ENCODE measurements at places on chromosomes 1 and 21.

GRCh38 chr1:116415699-116416533 is 42.9 kb downstream of the ATP1A1 start:
- DNase-seq: no peak

DNA sequence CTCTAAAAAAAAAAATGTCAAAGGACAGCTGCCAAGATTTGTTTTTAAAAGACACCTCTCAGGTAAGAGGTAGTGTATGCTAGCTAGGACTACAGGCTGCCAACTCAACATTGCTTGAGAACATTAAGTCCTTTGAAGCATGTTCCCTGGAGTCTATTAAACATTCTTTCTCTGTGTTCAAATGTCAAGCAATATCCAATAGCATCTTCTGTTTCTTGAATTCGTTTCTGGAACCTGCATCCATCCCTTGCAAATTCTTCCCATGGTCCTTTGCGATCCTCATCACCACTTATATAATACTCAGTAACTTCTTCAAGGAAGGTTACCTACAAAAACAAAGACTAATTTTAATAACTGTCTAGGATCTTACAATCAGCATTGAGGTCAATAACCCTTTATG is 5.6 kb downstream of the PPP1R15B start:
- DNase-seq: no peak

DNA sequence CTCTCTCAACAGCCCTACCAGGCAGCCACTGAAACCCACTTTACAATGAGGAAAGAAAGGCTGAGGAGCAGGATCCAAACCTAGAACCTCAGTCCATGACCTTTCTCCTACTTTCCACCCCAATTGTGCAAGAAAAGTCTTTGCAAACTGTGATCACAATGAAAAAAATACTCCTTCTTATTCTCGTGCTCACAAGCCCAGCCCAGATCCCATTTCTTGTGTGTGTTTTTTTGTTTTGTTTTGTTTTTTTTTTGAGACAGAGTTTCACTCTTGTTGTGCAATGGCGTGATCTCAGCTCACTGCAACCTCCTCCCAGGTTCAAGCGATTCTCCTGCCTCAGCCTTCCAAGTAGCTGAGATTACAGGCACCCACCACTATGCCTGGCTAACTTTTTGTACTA is 97.7 kb downstream of the CRYAA start:
- DNase-seq: no peak

DNA sequence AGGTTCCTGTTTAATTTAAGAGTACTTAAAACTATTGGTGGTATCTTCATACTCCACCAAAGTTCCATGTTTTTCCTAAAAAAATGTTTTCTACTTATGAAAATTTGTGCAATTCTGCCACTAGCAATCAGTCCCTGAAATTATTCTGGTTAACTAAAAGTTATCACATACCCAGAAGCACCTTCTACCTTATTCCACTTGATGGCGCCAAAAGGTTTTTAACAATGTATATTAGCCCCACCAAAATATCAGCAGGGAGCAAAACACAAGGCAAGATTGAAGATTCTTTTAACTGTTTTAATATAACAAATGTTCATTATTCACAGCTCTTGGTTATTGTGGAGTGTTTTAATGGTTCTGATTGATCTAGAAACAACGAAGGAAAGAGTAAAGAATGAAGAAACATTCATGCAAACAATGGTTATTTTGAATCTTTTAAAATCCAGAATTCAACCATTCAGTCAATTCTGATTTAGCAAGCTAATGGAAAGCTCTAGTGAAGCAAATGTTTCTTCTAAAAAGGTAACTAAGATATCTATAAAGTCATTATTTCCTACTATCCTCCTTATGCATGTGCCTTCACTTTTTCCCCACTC is 67.2 kb downstream of the TTLL7 start:
- DNase-seq: no peak

DNA sequence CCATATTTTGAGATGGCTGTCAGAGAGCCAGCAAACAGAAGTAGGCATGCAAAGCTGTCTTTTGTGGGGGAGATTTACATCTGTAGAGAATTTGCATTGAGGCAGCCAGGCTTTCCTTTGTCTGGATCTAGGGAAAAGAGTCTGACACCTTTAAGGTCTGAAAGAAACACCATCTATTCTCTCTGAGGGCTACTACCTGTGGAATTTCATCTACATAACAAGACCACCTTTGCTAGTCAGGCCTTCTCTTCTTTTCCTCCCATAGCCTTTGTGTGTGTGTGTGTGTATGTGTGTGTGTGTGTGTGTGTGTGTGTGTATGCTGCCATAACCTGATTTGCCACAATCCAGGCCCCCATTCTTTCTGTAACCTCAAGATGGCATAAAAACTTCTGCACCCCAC is 28.4 kb upstream of the DMRTB1 start:
- DNase-seq: no peak

DNA sequence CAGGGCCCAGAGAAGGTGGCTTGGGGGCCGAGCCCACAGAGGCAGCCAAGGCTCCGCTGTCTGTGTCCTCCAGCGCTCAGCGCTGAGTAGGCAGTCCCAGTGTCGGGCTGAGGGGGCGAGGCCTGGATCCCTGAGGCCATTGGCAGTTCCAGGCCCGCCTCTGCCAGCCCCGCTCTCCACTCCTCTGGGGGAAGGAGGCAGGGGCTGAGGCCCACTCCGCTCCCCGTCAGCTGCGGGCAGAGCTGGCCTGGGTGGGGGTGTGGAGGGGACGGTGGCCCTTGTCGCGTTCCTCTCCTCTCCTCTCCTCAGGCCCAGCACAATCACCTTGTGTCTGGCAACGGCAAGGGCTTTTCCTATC is 132.8 kb downstream of the CASZ1 start:
- DNase-seq: no peak

DNA sequence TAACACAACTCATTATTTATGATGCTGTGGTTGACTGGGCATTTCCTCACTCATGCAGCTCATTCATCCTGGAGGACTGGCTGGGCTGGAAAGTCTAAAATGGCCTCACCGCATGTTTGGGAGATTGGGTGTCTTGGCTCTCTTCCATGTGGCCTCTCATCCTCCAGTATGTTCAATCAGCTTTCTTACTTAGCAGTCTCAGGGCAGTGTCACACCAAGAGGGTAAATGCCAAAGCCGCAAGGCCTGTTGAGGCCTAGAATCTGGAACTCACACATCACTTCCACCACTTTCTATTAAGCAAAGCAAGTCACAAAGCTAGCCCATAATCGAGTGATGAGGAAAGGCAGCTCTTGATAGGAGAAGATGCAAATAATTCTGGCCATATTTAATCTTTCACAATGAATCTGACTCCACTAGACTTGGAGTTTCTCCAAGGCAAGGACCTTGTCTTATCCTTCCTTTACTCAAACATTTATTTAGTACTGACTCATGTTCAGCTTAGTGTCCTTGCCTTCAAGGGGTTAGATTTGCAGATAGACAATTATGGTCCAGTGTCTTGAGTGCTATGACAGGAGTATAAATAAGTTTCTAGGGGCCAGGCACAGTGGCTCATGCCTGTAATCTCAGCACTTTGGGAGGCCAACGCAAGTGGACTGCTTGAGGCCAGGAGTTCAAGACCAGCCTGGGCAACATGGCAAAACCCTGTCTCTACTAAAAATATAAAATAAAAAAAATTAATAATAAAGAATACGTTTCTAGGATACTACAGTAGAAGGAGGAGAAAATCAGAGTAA is 45.1 kb downstream of the TMEM53 start:
- DNase-seq: no peak

DNA sequence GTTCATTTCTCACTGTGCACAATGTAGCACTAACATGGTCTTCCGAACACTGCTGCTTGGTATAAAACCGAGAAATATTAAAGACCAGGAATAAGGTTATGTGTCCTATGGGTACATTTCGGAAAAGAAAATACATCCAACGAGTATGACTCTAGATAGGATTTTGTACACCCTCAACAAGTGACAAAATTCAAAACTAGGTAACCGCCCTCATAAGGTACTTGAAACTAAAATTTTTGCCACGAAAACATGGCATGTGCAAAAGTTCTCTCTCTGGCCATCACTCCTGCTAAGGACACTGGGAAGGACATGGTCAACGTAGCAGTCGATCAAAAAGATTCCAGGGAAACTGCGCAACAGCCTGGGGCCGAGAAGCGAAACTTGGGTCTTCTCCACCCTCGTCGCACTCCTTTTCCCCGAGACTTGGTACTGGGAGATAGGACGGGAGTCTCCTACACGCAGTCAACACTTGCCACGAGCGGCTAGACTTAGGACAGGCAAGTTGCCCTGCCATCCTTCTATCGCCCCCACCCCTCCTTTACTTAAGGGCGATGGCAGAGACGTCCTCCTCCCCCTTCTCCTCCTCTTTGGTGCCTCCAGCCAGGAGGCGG is 338 bp upstream of the TOR1AIP1 start:
- peak; percentile 87 for DNase-seq

DNA sequence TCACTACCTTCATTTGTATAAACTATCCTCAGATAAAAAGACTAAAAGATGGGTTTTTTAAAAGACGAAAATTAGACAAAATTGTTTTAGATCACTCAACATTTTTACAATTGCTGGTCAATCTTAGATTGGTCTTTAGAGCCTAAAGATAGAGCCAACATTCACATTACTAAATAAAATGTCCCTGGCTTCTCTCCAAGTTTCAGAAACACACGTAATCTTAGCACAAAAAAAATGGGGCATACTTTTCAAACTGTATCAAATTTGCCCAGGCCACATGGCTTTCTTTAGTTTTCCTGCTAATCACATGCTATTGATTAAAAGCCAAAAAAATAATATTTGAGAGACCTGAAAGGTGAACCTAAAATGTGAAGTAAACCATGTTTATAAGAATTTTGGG is 288.1 kb downstream of the DPYD start:
- DNase-seq: no peak

- no peak for DNase-seq
Measured at GRCh38 chr1:207745285-207745684, 6.6 kb upstream of the CD46 start.

- no peak for DNase-seq
Measured at GRCh38 chr21:43829161-43829560, 35.9 kb upstream of the AGPAT3 start.

DNA sequence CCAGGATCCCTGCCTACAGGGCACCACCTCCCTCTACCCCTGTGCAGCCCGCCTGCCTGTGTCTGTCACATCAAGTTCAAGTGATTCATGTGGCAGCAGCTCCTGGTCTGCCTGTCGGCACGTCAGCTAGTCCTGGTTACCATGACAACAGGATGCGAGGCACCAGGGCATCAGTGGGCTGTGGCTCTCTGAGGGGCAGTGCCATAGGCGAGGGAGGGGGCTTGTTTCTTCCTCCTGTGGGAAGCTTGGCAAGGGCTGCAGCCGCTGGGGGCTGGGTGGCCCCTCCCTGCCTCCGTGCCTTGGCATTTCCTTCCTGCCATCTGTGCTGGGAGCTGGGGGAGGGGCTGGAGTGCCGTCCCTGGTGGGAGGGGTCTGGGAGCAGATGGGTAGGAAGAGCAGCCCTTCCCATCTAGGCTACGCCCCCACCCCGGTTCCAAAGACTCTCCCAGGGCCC is 43.1 kb downstream of the FOXO6 start:
- peak; percentile 54 for DNase-seq

GRCh38 chr1:179177182-179177581 is 52.3 kb downstream of the ABL2 start:
- no peak for DNase-seq

DNA sequence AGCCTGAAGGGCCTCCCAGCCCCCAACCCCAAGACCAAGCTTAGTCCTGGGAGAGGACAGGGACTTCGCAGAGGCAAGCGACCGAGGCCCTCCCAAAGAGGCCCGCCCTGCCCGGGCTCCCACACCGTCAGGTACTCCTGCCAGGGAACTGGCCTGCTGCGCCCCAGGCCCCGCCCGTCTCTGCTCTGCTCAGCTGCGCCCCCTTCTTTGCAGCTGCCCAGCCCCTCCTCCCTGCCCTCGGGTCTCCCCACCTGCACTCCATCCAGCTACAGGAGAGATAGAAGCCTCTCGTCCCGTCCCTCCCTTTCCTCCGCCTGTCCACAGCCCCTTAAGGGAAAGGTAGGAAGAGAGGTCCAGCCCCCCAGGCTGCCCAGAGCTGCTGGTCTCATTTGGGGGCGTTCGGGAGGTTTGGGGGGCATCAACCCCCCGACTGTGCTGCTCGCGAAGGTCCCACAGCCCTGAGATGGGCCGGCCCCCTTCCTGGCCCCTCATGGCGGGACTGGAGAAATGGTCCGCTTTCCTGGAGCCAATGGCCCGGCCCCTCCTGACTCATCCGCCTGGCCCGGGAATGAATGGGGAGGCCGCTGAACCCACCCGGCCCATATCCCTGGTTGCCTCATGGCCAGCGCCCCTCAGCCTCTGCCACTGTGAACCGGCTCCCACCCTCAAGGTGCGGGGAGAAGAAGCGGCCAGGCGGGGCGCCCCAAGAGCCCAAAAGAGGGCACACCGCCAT is 21.9 kb upstream of the ARF1 start:
- no peak for DNase-seq

- no peak for DNase-seq
Measured at GRCh38 chr1:117235863-117236465, 25.2 kb upstream of the VTCN1 start.

GRCh38 chr1:63320022-63320721 is 2.2 kb upstream of the FOXD3 start:
- DNase-seq: no peak

- no peak for DNase-seq
Measured at GRCh38 chr21:32184485-32184884, 94.4 kb downstream of the MIS18A start.

- no peak for DNase-seq
Measured at GRCh38 chr1:188642704-188643103, 1814.0 kb downstream of the PLA2G4A start.

DNA sequence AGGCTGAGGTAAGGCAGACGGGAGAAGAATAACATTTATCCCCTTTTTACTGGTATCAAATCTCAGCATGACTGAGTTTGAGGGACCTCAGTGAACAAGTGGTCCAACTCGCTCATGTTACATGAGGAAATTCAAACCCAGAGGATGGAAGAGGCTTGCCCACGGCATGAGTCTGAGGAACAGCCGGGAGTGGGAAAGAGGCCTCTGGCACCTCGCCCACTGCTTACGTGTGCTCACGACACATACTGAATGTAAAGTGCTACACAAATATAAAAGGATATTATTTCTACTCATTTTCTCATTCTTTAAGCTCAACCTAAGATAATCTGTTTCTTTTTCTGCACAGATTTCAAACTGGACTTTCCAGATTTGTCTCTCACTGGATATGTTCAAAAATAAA is 14.7 kb downstream of the BEND5 start:
- DNase-seq: no peak

DNA sequence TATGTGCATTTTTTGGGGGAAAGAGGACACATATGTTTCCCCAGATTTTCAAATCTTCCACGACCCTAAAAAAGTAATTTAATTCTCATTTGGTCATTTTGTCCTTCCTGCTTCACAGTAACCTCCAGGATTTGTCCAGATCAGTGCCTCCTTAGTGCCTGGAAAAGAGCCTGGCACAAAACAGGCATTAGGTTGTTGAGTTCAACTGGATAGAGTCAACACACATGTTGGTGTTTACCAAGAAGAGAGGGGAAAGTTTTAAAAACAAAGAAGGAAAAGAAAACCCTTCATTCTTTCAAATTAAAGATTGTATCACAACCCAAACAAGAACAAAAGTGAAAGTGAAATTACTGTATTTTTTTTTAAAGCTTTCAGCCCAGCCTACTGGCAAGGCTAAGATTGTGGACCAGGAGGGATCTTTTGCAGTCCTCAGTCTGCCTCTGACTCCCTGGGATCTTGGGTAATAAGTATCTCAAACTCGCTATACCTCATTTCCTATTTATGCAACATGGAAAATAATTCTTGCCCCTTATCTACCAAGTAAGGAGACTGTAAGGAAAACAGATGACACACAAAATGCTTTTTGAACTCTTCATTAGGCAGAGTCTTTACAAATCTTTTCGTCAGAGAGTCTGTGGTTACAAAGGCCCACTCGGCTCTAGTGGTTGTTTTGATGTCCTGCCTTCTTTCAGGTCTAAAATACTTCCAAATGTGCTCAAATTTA is 57.8 kb downstream of the ZNF281 start:
- DNase-seq: no peak

- DNase-seq: no peak
Measured at GRCh38 chr1:88327391-88328267, 356.4 kb upstream of the PKN2 start.

All from caudate nucleus (tissue), 63 donors.